ENCODE measurements at places on chromosomes 7 and 10.

DNA sequence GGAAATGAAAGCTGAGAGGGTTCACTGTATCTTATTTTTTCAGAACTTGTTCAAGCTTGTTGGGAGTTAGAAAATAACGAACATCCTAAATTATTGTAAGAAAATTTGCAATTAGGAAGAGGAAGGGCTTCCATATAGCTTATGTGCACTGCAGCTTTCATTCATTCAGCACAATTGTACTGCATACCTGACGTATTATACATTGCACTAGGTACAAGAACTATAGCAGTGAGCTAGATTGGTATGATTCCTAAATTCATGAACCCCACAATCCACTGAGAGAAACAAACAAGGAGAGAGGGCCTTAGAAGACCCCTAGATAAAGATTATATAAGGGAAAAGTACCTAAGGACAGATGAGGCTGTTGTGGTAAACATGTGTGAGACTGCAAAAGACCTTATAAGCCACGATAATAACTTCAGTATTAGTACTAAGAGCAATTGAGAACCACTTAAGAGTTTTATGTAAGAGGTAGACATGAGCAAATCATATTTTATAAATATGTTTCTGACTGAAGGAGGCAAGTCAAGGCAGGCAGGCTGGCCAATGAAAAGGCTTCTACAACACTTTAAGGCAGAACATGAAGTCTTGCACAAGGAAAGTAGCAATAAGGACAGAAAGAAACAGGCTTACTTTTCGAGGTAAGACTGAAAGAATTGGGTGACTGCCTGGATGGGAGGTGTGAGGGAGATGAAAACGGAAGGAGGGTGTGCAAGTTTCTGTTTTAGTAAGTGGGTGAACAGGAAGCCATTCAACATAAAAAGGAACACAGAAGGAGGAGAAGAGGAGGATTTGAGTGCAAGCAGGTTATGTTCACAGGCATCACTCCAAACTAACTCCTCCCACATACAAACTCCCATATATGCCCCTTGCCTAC, 77.9 kb upstream of the LRRN3 start:
- no peak for DNase-seq

- no peak for DNase-seq
Measured at GRCh38 chr7:129775695-129776361, 164.3 kb downstream of the NRF1 start.

DNA sequence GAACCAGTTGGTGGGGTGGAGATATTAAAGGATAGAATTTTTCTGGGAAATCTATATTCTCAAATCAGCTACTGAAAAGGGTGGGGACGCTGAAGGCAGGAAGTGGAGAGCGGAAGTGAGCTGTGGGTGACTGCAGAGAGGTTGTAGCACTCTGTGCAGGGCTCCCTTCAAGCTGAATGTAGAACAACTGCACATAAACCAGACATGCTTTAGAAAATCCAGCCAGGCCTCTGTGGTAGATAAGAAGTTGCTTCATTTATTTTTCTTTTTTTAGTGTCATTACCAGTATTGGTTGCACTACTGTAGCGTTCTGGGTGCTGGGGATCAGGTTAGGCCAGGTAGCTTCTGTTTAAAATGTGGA, 127.8 kb downstream of the CELF2 start:
- no peak for DNase-seq

DNA sequence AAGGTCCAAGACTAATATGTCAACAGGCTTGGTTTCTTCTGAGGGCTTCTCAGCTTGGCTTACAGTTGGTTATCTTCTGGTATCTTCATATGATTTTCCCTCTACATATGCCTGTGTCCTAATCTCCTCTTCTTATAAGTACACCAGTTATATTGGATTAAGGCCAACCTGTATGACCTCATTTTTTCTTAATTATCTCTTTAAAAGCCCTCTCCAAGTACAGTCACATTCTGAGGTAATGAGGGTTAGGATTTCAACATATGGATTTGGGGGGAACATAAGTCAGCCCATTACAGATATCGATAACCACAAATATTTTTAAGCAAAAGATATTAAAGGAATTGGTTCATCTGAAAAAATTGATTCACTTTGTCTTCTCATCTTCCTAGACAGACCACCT, 49.2 kb downstream of the IQUB start:
- DNase-seq: no peak
